ENCODE measurements at places on chromosomes 13 and 19.

GRCh38 chr13:69461397-69461796, 646.2 kb upstream of the ATXN8OS start:
- DNase-seq = no peak

DNA sequence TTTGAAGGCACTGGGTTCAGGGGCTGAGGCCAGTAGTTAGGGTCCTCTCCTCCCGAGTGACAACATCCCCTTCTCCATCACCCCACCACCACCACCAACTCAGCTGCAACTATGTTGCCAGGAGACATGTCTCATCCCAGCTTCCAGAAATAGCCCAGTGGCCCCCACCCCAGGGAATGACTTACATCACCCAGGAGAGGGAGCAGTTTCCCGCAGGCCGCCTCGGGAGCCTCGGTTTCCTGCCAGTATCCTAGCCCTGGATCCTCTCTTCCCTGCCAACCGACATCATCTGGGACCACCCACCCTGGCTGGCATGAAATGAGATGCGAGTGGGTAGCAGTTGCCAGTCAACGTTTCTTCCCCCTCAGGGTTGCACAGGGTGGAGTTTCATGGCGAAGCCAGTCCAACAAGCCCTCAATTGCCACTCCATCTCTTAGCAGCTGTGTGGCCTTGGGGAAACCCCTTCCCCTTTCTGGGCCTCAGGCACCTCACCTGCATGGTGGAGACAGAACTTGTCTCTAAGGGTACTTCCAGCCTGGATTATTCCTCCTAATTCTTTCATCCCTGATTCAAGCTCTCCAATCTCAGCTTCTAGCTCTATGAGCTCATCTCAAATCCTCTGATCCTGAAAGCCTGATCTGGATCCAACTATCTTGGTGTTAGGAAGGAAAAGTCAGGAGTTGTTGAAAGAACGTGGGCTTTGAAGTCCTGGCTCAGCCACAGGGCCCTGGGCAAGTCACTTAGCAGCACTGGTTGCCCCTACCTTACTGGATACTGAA, 3.9 kb upstream of the GSK3A start:
- DNase-seq = peak; percentile 31

- no peak for DNase-seq
Measured at GRCh38 chr13:109859216-109859835, 72.9 kb upstream of the IRS2 start.

DNA sequence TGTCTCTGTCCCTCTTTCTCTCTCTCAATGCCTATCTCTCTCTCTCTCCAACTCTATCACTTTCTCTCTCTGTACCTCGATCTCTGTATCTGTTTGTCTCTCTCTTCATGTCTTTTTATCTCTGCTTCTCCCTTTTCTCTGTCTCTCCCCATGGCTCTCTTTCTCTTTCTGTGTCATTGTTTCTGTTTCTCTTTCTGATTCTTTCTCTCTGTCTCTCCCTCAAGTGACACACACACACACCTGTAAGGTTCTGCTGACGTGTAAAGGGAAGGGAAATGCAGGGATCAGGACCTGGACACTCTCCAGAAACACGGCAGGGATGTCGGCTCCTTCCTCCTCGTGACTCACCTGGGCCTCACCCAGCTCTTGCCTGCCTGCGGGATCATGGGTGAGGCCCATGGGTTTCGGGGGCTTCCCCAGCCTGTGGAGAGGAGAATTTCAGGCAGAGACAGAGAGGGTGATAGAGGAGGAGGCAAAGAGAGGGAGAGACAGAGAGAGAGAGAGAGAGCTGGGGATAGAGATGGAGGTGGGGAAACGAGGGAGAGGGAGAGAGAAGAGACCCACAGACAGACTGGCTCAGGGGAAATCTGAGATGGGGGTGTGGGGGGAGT, 5.4 kb upstream of the PLAUR start:
- no peak for DNase-seq

DNA sequence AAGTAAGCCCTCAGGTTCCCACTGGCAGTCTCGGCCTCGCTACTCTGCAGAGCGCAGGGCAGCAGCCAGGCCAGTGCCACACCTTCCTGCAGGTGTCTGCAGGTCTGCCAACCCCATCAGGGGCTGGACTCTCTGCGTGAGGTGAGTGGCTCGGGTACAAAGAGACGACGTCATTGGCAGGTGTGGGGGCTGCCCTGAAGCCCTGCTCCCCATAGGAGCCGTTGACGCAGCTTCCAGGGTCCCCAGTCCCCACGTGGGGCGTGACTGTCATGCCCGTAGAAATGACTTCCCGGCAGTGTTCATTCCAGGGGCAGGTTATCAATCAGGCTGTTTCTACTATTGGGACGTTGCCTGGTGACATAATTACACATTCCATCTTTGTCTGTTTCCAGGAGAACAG, 15.3 kb upstream of the GJB6 start:
- DNase-seq = no peak

DNA sequence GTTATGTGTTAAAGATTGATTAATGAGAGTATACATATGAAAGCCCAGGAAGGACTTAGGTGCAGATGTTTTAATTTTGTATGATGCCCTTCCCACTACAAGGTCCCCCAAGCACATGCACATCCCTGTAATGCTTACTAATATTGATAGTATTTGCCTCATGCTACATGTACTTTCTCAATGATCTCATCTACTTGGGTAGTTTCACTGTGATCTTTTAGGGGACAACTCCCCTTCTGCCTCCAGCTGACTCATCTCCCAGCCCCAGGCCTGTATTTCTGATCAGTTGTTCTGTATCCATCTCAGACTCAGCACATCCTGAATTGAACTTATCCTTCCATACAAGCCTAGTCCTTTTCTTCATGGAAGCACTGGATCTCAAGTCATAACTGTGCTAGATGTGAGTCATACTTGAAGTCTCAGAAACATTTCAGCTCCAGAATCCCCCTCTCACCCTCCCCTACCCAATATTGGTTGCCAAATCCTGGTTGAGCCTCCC, 49.4 kb upstream of the INTS6 start:
- no peak for DNase-seq

GRCh38 chr13:50721672-50721992, 121.9 kb downstream of the DLEU7 start:
- DNase-seq = no peak

DNA sequence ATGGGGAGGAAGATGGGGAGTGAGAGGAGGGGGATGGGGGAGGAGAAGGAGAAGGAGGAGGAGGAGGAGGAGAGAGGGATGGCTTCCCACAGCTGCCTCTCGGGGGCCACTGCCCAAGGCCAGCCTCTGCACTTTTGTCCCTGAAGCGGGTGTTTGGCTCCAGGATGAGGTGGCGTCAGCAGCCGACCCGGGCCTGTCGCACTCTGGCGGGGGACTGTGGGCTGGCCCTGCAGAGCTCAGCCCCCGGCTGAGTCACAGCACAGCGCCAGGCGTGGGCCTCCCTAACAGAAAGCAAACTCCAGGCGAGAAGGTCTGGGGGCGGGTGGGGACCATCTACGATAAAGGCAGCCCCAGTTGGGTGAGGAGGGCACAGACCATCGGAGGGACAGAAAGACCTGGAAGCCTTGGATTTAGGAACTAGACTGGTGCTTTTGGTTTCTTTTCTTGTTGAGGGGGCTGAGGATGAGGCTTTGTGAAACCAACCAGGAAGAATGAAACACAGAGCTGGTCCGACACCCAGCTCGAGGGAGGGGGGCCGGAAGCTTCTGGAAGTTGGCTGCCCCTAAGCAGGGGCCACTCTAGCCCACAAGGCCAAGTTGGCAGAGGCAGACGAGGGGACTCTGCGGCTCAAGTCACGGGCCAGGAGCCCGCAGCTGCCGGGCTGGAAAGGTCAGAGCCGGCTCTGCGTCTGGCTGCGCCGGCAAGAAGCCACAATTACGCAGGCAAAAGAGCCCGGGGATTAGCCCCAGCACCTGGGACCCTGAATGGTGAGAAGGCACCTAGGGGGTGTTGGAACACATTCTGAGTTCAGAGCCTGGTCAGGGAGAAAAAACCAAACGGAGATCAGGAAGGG, 18.2 kb downstream of the LSM4 start:
- DNase-seq = peak; percentile 88

DNA sequence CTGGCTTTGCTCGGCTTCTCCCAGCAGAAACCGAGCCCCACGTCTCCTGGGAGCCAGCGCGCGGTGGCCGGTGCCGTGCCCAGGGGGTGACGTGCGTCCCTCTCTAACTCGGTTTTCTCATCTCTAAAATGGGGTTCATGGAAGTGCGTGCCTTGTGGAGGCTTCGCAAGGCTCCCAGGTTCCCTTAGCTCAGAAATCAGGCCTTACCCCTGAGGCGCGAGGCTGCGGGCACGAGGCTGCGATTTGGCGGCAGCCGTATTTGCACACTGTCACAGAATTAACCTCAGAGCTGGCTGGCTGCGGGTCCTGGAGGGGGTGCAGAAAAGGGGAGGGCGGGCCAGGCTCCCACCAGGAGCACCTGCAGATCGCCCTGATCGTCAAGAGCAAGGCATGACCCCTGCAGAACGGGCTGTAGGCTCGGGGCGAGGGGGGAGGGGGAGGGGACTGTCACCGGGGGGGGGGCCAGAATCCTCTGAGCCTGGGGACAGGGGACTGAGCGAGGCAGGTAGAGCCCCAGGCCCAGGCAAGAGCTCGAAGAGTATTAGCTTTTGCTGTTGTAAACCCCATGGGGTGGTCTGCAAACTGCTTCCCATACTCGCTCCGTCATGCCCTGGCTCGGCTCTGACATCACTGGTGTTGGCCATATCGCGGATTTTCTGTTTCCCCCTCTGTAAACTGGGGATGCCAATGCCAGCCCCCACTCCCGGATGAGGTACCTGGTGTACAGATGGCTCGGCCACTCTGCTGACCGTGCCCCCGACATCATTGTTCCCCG, 62.2 kb downstream of the CCNE1 start:
- DNase-seq = no peak

- DNase-seq = no peak
Measured at GRCh38 chr19:52936954-52937325, 13.7 kb upstream of the ZNF888 start.

DNA sequence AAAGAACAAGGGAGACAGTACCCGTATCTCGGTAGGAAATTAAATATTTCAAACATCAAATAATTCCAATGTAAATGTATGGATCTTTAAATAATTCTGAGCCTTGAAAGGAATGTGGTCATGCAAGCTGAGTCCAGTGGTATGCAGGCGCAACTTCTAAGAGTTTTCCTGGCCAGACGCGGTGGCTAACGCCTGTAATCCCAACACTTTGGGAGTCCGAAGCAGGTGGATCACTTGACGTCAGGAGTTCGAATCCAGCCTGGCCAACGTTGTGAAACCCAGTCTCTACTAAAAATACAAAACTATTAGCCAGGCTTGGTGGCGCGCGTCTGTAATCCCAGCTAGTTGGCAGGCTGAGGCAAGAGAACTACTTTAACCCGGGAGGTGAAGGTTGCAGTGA, 1.1 kb upstream of the ZNF845 start:
- no peak for DNase-seq

- no peak for DNase-seq
Measured at GRCh38 chr19:44856421-44857083, 10.5 kb downstream of the NECTIN2 start.

DNA sequence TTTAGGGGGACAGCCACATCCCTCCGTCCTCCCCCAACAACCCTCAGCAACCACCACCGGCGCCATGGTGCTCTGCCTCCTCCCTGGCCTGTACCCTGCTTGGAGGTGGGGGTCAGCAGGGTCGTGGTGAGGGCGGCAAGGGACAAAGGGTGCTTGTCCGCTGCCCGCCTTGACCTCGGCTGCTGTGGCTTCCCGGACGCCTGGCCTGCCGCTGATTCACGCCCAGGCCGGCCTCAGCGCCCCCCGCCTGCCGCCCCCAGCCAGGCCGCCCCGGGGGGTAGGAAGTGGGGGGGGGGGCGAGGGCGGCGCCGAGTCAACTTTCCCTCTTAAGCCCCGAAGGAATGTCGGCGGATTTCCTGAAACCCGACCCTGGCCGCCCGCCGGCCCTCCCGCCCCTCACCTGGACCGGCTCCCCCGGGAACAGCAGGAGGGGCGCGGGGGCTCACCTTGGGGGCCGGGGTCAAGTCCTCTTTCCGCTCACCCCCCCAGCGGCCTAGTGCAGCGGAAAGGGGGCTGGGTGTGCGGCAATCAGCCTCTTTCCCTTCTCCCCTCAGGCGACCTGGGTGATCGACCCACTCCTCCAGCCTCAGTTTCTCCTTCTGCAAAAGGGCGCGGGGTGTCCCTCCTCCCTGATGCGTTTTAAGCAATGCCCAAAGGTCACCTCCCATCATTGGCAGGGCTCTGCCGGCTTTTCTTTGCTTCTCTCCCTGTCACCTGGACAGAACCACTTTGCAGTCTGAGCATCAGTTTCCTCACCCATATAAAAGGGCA, 1.9 kb upstream of the TMEM59L start:
- DNase-seq = no peak

- no peak for DNase-seq
Measured at GRCh38 chr13:98853771-98854221, 101.3 kb upstream of the SLC15A1 start.

DNA sequence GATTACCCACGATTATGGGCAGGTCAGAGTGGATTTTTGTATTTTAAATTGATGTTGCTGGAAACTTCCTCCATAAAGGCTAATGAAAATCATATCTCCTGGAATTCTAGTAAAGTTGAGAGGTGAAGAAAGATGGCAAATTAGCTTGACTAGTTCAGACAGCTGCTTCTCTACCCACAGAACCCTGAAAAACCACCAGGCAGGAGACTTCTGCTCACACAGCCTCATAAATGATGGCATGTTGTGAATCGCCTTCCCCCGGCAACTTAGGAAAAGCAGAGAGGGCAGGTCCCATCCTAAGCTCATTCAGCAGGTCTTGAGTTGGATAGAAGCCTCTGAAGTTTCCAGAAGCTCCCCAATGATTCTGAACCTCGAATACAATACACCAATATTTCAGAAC, 87.6 kb upstream of the SLC7A1 start:
- no peak for DNase-seq

GRCh38 chr13:106796280-106797047, 228.5 kb upstream of the ARGLU1 start:
- no peak for DNase-seq

GRCh38 chr19:1389033-1389940, 5.6 kb downstream of the NDUFS7 start:
- peak; percentile 60 for DNase-seq

GRCh38 chr19:44303976-44304568, 753 bp downstream of the ZNF235 start:
- no peak for DNase-seq

- DNase-seq = no peak
Measured at GRCh38 chr19:4375164-4376027, 25.0 kb downstream of the SH3GL1 start.

- peak; percentile 40 for DNase-seq
Measured at GRCh38 chr19:47190167-47190727, 40.8 kb downstream of the BBC3 start.

DNA sequence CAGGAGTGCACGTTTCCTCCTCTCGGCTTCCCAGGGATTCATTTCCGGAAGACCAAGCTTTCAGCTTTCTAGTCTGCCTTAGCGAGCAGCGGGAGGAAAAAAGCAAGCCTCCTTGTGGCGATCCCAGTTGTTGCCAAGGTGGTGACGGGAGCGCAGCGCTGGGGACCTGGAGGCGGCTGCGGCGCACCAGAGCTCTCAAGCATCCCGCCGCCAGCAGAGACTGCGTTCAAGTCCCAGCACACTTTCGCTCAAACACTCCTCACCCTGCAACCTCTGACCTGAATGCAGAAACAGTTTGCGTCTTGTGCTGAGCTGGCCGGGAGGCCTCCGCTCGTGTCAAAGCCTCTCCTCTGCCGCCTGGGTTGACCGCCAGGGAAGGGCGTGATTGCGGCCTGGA, 4.9 kb downstream of the GSX1 start:
- no peak for DNase-seq

GRCh38 chr13:112893207-112893569, 75.8 kb upstream of the MCF2L start:
- no peak for DNase-seq
